ENCODE measurements at places on chromosomes 2 and 18. TPM values are rescaled to one million over a fixed set of nuclear protein-coding genes. Genes with fewer than 3 reads are reported as not detected.

Gene UGT1A3
- total RNA-seq: not detected

DNA sequence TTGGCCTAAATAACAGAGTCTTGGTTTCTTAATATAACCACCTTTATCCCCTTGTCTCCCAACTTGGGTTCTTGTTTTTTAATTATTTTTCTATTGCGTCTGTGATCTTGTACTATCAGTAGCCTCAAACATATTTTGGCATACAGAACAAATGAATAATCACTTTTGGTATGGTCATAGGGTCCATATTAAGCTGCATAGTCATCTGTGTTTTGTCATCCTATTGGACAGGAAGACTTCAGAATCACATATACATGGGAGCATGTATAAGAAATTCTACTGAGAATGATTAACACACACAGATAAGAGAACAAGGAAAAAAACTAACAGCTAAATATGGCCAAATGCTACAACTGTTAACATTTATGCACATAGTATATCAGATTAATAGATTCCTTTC is 126.0 kb downstream of the MEP1B start:
- DNase-seq: no peak
- no peaks in the 10 kb centered on the region for H3K36me3 ChIP-seq
- no peak overlapping the region for H3K27ac ChIP-seq
- H3K4me3 ChIP-seq: no peak overlapping the region

Gene ASB18
- not detected for total RNA-seq

GRCh38 chr18:67282796-67283195 is 233.7 kb downstream of the DSEL start:
- H3K27ac ChIP-seq: no peak overlapping the region
- no peak overlapping the region for H3K4me3 ChIP-seq
- H3K4me1 ChIP-seq: no peaks in the 10 kb centered on the region
- H3K36me3 ChIP-seq: no peaks in the 10 kb centered on the region
- no peaks in the 10 kb centered on the region for H3K27me3 ChIP-seq

Gene LRRTM4
- not detected for total RNA-seq

Gene RBM43
- total RNA-seq: 5.5 TPM

- DNase-seq: no peak
- no peak overlapping the region for H3K27ac ChIP-seq
- no peaks in the 10 kb centered on the region for H3K4me1 ChIP-seq
- H3K27me3 ChIP-seq: no peaks in the 10 kb centered on the region
- no peak overlapping the region for H3K4me3 ChIP-seq
Measured at GRCh38 chr18:58373481-58373880, 255.4 kb downstream of the ALPK2 start.

Gene TDRD15
- not detected for total RNA-seq

Gene ANKRD29
- total RNA-seq: not detected

DNA sequence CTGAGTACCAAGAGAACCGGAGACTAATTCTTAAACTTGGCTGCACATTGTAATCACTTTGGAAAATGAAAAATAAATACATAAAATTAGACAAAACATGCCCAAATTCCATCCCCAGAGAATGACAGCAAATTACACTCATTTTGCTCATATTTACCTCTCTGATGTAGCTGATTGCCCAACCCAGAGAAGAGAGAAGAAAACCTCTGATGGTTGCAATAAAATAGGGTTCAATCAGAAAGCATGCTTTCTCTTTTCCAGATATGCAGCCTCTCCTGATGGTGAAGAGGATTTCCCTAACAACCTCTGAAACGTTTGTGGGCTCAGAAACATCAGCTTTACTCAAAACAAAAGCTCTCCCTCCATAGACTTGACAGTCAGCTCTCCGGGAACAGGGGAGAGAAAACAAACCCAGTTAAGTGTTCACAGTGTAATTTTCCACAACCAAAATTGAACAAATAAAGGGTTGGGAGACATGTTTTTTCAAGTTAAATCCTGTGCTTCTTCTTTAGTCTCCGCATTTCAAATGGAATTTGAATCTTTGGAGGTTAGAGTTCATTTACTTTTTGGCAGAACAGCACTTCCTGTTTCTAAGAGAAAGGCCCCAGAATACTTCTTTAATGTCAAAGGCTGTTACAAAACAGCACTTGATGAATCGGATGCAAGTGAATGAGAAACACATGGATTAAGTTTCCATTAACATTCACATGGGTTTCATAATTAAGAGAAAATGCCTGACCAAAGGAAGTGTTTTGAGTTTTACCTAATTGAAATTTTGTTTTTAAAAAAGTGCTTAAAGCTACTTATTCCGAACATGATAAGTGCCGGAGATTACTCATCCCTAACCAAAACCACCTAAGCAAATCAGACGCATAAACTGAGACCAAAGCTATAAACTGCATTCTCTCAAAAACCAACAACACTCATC is 570.1 kb upstream of the SYT4 start:
- DNase-seq: no peak
- no peak overlapping the region for H3K27ac ChIP-seq
- H3K36me3 ChIP-seq: no peaks in the 10 kb centered on the region
- H3K27me3 ChIP-seq: no peaks in the 10 kb centered on the region

GRCh38 chr2:240990266-240990529 is 8.2 kb upstream of the SNED1 start:
- no peak for DNase-seq
- H3K27ac ChIP-seq: no peak overlapping the region
- H3K4me1 ChIP-seq: no peaks in the 10 kb centered on the region
- no peaks in the 10 kb centered on the region for H3K36me3 ChIP-seq
- H3K27me3 ChIP-seq: no peaks in the 10 kb centered on the region
- H3K4me3 ChIP-seq: no peak overlapping the region

DNA sequence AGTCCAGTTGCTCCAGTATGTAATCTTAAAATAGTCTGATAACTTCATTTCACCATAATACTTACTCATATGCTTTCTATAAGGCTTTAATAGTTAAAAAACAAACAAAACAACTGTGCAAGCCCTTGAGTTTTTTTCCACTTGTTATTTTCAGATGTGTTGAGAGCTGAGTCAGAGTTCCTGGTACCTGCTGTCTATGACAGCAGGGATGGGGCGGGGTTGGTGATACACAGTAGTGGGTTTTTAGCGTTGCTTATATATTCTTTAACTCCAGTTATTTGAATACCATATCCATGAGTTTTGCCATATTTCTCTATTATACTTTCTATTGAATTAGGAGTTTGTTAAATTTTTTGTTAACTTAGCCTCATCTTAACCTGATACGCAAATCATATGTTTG is 5.0 kb downstream of the NAPG start:
- H3K27me3 ChIP-seq: no peaks in the 10 kb centered on the region
- peak overlapping the region; percentile 80 for H3K4me3 ChIP-seq
- peak overlapping the region; percentile 96 for H3K27ac ChIP-seq
- H3K4me1 ChIP-seq: peaks cover 45% of the 10 kb centered on the region

DNA sequence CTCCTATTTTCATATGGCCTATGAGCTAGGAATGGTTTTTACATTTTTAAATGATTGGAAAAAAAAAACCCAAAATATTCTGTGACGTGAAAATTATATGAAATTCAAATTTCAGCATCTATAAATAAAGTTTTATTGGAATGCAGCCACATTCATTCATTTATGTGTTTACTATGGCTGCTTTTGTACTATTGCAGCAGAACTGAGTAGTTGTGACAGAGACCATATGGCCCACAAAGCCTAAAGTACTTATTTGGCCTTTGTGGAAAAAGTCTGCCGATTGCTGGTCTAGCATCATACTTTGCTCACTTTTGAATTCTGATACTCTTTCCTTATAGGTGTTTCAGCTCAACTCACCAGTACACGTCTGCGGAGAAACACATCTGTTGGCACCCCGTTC is 39.0 kb downstream of the MYO3B start:
- H3K27me3 ChIP-seq: peaks cover 12% of the 10 kb centered on the region
- H3K4me3 ChIP-seq: no peak overlapping the region
- H3K27ac ChIP-seq: no peak overlapping the region
- no peak for DNase-seq

- DNase-seq: no peak
- peaks cover 3% of the 10 kb centered on the region for H3K36me3 ChIP-seq
- H3K4me3 ChIP-seq: no peak overlapping the region
- H3K27me3 ChIP-seq: peaks cover 20% of the 10 kb centered on the region
- H3K27ac ChIP-seq: no peak overlapping the region
Measured at GRCh38 chr2:11663427-11663826, 6.6 kb downstream of the NTSR2 start.

DNA sequence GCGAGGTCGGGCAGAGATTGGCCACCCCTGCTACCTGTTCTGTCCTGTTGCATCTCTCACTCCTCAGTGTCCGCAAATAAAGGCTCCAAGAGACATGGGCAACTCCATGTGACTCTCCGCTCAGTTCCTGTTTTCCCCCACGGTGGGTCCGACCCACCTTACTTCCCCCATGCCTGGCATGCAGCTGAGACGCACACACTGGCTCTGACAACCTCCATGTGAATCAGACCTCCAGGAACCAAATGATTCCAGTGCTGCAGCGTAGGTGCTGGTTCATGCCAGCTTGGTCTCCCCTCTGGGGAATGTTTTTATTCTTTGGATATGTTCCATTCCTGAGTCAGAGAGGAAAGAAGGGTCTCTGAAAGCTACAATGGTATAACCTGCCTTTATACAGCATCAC is 221.5 kb downstream of the SH3RF3 start:
- peaks cover 42% of the 10 kb centered on the region for H3K4me1 ChIP-seq
- no peaks in the 10 kb centered on the region for H3K36me3 ChIP-seq
- peak overlapping the region; percentile 49 for H3K27ac ChIP-seq
- no peaks in the 10 kb centered on the region for H3K27me3 ChIP-seq
- DNase-seq: no peak

Gene RGPD8
- total RNA-seq: 7.0 TPM

DNA sequence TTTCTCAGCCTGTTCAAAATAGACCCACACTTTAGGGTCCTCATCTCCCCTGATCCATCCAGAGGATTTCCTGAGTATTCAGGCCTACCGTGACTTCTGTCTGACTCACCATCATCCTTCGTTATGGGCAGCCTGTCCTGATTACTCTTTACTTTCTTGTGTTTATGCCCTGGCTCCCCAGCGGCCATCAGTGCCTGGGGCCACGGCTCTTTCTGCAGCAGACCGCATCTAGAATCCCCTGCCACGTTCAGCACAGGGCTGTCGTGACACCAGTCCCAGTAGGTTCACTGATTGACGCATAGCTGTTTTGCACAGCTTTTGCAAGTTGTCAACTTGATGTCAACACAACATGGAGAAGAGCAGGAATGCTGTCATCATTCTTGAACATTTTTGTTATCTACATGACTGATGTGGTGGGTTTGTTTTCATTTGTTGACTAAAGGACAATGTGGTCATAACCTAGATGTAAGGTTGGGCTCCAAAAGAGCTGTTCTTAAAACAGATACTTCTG is 225.6 kb downstream of the HAUS1 start:
- H3K36me3 ChIP-seq: peaks cover under 1% of the 10 kb centered on the region
- no peak overlapping the region for H3K27ac ChIP-seq
- no peak for DNase-seq
- no peak overlapping the region for H3K4me3 ChIP-seq
- H3K27me3 ChIP-seq: peaks cover 46% of the 10 kb centered on the region
- peaks cover 11% of the 10 kb centered on the region for H3K4me1 ChIP-seq

- peak overlapping the region; percentile 54 for H3K27ac ChIP-seq
- no peak for DNase-seq
- H3K27me3 ChIP-seq: no peaks in the 10 kb centered on the region
- H3K4me1 ChIP-seq: peaks cover 16% of the 10 kb centered on the region
- peaks cover 3% of the 10 kb centered on the region for H3K36me3 ChIP-seq
Measured at GRCh38 chr2:233092432-233093165, 32.5 kb downstream of the INPP5D start.

Gene CIAO1
- 70.8 TPM for total RNA-seq

- H3K27me3 ChIP-seq: no peaks in the 10 kb centered on the region
- no peak overlapping the region for H3K4me3 ChIP-seq
- H3K4me1 ChIP-seq: peaks cover 24% of the 10 kb centered on the region
- peaks cover under 1% of the 10 kb centered on the region for H3K36me3 ChIP-seq
Measured at GRCh38 chr2:99444222-99444621, 45.6 kb downstream of the REV1 start.

Gene CXCR4
- total RNA-seq: 221 TPM

DNA sequence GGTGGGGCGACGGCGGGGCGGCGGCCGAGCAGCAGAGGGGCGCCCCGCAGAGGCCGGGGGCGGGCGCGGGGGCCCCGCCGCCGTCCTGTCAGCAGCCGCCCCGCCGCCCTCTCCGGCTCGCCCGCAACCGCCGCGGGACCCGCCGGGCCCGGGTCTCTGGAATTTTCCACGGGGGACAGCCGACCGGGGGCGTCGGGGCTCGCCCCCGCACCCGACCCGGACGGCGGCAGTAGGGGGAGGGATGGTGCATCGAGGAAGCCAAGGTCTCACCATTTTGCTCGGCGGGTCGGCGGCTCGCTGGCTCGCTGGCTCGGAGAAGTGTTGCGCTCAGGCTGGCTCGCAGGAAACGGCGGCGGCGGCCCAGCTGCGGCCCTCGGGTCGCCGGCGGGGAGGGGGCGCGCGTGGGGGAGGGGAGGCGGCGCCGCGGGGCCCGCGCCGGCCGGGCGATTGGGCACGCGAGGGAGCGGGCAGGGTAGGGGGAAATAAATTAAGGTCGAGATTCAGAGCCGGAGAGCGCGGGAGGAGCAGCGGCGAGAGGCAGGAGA is 405 bp downstream of the PPP3R1 start:
- peak overlapping the region; percentile 96 for H3K27ac ChIP-seq
- H3K4me3 ChIP-seq: peak overlapping the region; percentile 96
- H3K27me3 ChIP-seq: no peaks in the 10 kb centered on the region
- DNase-seq: peak; percentile 68

Gene STON1
- 2.8 TPM for total RNA-seq

Gene FAM110C
- total RNA-seq: 2.0 TPM

GRCh38 chr18:905307-905947 is 756 bp downstream of the ADCYAP1 start:
- peaks cover 1% of the 10 kb centered on the region for H3K36me3 ChIP-seq
- DNase-seq: no peak
- H3K4me3 ChIP-seq: no peak overlapping the region
- H3K27ac ChIP-seq: no peak overlapping the region

DNA sequence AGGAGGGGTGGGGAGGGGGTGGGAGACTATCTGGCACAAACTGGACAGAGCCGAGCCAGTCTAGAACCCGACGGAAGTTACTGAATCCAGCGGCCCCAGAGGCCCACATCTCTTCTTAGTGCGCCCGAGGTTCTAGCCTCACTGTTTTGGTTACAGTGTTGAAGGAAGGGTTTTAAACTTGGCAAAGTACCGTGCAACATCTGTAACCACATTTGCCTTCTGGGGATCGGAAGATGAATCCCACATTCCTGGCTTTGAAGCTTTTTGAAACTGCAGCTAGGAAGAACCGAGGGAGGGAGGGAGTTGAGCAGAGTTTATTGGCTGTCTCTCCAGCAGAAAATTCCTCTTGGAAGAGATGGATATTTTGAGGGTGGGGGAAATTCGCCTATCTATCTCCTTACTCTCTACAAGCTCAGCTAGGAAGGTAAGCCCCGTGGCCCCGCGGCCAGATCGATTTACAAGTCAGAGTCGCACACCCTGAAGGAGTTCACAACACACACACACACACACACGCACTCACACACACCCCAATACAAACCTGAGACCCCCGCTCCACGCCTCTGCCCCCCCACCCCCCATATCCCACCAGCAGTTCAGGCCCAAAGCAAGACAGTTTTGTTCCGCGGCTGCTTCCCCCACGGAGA is 1.0 kb downstream of the ACVR1 start:
- peaks cover 5% of the 10 kb centered on the region for H3K36me3 ChIP-seq
- H3K4me1 ChIP-seq: peaks cover 74% of the 10 kb centered on the region
- peak overlapping the region; percentile 88 for H3K4me3 ChIP-seq
- DNase-seq: no peak
- H3K27me3 ChIP-seq: no peaks in the 10 kb centered on the region

GRCh38 chr18:9684881-9685614 is 23.1 kb upstream of the RAB31 start:
- no peak for DNase-seq
- H3K27ac ChIP-seq: no peak overlapping the region
- peak overlapping the region; percentile 27 for H3K4me3 ChIP-seq
- no peaks in the 10 kb centered on the region for H3K36me3 ChIP-seq

All from activated T-cell treated with anti-CD3 and anti-CD28 coated beads, Interleukin-2, amount 50 U/mL, for 72 hours (primary cell).